ENCODE measurements at places on chromosomes 2 and 18.

GRCh38 chr2:237035781-237036475 lies 49.8 kb upstream of the COPS8 start:
- DNase-seq = no peak

- no peak for DNase-seq
Measured at GRCh38 chr2:180443888-180444287, 436.8 kb upstream of the CWC22 start.

DNA sequence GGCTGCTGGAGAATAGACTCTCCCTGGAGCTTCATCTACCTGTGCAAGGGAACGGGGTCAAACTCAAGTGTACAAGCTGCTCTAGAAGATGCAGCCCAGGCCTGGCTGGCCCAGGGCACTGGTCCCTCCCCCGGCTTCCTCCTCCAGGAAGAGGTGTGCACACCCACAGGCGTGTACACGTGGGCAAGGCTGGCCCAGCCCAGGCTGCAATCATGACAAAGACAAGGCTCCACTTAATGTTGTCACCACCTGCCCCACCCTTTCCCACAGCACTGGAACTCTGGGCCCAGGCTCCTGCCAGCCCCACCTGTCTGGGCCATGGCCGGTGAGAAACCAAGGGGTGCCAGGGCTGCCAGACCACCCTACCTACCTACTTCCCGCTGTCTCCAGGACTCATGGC lies 29.6 kb upstream of the ALPP start:
- peak; percentile 44 for DNase-seq

- no peak for DNase-seq
Measured at GRCh38 chr2:35783723-35784122, 571.9 kb upstream of the CRIM1 start.

DNA sequence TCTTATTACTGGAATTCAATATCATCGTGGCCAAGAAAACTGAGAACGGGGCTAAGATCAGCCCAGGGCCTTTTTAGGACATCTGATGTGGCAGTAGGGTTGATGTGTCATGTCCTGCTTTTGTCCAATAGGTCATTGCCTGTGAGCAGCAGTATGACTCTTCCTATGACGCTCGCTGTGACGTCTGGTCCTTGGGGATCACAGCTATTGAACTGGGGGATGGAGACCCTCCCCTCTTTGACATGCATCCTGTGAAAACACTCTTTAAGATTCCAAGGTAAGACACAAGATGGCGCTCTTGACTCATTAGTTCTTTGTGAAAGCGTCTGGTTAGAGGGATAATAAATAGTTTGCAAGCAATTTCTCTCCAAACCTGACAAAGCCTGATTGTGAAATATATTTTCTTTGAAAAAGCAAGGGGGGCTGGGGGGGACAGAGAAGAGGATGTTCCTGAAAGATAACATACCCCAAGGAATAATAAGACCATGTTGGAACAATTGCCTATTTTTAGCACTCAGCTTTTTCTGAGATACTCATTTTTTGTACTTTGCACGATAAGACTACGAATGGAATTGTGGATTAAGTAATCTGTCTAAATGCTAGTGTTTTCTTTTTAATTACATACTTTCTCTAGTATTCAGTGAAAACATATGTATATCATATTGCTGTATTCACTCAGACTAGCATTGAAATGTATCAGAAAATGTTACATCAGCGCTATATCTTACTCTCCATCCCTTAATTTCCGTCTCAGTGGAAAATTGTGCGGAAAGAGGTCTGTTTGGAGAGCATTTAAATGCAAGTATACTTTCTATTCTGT lies 58.1 kb downstream of the MYO3B start:
- DNase-seq = no peak

- peak; percentile 89 for DNase-seq
Measured at GRCh38 chr2:9205963-9206948, at the start of gene ASAP2. Gene ASAP2 (plus strand): TSS chr2:9206812. CDS start chr2:9207105, 293 bp downstream.

GRCh38 chr18:8279346-8279745 lies 329.9 kb upstream of the RAB12 start:
- DNase-seq = no peak

DNA sequence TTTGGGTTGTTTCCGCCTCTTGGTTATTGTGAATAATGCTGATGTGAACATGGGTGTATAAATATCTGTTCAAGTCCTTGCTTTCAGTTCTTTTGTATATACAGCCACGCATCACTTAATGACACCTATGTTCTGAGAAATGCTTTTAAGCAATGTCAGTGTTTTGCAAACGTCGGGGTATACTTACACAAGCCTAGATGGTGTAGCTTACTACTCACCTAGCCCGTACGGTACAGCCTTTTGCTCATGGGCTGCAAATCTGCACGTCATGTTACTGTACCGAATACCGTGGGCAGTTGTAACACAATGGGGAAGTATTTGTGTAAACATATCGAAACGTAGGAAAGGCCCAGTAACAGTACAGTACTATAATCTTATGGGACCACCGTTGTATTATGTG lies 12.4 kb downstream of the RALB start:
- no peak for DNase-seq

GRCh38 chr2:138727956-138728355 lies 52.2 kb downstream of the NXPH2 start:
- DNase-seq = no peak

DNA sequence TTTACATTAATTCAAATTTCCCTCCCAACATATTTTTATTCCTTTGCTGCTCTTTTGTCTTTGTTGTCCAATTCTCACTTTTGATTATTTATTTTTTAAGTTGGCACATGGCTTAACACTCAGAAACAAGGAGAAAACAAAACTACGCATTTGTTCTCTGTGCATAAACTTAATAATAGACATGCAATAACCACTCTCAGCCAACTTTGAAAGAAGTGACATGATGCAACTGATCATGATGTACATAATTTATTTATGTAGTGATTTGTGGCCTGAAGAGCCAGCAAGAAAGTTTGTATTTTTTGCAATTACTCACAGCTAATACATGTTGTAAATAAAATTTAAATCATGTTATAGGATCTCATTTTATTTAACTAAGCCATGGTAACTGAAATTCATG lies 942.8 kb upstream of the PIK3C3 start:
- no peak for DNase-seq

DNA sequence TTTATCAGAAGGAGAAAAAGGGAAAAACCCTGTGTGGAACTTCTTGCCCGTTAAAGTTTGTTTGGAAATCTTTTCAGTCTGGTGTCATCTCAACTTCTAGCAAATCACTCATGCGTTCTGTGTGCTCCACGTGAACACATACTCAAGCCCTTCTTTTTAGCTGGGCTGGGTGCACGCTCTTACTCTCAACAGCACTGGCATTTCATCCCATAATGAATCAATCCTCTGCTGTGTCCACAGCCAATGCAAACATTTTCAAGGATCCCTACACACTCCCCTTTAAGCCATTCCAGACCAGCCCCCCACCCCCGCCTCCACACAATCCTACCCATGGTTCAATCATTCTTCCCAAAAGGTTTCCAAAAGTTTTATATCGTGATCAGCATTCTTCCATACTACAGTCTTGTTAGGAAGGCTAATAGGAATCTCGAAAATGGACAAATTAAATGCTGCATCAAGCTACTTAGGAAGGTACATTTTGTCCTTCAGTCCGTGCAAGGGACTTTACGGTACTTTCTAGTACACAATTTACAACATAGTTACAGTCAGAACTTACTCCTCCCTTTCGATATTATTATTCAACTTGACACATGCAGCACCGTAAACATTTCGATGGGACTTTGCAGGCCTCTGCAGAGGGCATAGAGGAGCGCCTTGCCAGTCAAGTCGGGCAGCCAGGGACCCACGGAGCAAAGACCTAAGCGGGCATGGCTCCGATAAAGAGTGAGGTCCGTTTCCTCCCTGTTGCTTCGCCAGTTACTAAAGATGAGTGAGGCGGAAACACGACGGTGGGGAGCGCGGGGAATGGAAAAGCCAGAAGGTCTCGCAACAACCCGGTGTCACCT lies 1.4 kb downstream of the PTGR3 start:
- DNase-seq = no peak

- no peak for DNase-seq
Measured at GRCh38 chr2:189982780-189983394, 79.6 kb downstream of the MSTN start.

DNA sequence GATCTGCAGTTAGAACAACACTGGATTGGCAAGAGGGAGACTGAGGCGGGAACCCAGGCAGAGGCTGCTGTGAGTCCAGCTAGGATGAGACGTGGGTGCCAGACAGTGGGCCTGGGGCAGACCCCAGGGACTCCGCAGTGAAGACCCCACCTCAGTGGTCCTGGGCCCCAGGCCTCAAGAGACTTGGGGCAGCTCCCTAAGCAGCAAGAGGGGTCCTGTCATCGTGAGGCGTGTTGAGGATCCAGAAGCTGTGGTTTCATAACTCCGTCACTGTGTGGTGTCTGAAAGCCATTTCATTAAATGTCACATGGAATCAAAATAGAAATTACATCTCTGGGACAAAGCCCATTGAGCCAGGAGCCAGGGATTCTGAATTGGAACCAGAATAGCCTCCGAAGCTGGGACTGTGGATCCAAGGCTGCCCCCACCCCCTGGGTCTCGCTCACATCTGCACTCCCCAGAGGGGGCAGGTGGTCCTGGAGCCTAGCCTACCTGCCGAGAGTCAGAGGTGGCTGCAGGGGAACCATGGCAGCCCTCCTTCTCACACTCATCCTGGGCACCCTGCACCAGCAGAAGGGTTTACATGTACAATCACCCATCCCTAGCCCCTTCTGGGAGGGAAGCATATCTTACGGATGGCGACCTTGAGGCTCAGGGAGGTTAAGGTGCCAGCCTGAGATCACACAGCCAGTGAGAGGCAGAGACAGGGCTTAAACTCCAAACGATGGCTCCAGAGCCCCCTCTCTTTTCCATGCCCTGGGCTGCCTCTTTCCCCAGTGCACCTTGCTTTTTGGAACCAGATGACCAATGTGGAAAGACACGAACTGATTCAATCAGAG lies 23.2 kb downstream of the RRM2 start:
- no peak for DNase-seq

DNA sequence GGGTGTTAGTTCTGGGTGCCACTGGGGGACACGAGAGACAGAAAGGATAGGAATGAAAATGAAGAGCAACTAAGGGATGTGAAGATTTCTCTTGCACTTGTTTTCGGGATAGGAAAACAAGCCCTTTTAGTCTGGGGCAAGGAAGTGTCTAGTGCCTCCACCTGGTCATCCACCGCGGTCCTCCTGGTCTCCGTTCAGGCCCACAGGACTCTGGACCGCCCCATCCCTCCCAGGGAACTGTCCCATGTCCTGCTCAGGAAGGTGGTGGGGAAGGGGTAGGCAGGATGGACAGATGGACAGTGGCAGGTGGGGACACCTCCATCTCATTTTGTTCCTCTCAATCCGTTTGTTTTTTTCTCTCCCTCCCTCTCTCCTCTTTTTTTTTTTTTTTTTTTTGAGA lies 45.9 kb downstream of the AGAP1 start:
- no peak for DNase-seq

DNA sequence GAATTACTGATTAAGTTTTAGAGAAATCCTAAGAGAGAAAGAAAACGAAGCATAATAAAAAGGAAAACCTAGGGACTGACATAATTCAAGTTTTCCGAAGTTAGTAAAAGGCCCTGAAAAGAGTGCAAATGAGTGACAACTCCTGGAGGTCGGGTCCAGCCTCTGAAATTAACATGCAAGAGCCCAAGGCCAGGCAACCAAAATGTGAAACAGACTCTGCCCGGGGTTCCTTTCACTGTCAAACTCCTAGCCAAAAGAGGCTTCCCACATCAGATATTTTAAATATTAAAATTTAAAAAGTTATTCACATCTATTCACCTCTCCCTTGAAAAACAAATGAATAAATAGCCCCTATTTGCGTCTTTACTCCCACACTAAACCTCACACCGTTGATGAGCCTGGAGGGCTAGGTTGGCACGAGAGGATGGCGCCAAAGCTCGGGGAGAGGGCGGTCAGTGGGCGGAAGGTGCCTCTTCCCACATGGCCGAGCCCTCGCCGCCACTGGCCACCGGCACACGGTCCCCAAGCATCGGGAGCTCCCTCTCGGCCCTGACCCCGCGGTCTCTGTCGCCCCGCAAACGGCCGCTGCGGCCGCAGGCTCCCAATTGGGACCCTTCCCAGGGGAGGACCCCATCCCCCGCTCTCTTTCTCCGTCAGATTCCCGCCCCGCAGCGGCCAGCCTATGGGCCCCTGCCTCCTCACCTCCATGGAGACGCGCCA lies 630 bp downstream of the PPM1G start:
- no peak for DNase-seq

DNA sequence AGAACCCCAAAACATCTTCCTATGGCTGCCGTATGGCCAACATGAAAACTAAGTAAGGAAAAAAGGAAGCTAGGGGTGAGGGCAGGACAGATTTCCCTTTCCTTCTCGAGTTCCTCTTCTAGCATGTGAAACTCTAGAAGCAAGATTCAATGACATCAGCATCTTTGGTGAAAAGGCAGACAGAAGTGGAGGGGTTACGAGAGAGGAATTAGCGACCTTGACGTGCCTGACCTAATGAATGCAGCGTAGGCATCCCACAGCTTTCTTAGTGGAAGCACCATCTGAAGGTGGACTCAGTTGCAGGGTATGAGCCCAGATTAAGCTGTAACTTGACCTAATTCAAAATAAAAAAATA lies 47.9 kb upstream of the PELI1 start:
- no peak for DNase-seq

- DNase-seq = no peak
Measured at GRCh38 chr2:26848336-26849055, 564 bp downstream of the DPYSL5 start.

Measured in sigmoid colon (tissue), 7 donors.